T-helper 17 cell (primary cell): ENCODE measurements at places on chromosomes 7 and 10. TPM values are rescaled to one million over a fixed set of nuclear protein-coding genes. Genes with fewer than 3 reads are reported as not detected.

DNA sequence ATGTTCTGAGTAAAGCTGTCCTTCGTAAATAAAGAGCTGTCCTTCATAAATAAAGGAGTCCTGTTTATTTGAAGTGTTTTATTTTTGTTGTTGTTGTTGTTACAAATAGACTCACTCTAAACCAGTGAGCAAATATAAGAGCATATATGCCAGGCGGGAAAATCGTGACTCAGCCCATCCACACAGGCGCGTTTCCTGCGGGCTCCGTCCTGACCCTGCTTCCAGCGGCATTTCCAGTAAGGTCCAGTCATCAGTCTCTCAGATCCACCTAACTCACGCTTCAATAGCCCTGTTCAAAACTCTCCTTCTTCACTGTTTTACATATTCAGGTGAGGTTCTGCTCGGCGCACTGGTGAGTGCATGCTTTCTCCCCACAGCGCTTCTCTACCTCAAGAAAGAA is 277.2 kb upstream of the ADARB2 start:
- H3K36me3 ChIP-seq = peaks cover 2% of the 10 kb centered on the region
- H3K4me1 ChIP-seq = peaks cover 4% of the 10 kb centered on the region
- peaks cover 14% of the 10 kb centered on the region for H3K27me3 ChIP-seq

DNA sequence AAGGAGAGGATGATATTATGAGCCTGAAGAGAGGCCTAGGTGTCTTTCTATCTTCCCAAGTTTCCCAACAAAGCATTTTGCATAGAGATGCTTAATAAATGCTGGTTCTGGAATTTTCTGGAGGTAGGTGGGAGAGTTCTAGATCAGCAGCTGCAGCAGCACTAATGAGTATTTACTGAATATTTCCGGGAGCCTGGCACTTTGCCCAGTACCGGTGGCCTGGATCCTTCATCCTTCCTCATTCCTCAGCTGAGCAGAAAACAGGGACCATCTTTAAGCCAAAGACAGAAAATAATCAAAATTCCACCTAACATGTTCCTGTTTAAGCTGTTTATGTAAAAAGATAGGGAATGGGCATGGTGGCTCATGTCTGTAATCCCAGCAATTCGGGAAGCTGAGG is 813.2 kb upstream of the AUTS2 start:
- DNase-seq = no peak
- no peaks in the 10 kb centered on the region for H3K4me1 ChIP-seq
- no peak overlapping the region for H3K4me3 ChIP-seq
- no peak overlapping the region for H3K27ac ChIP-seq
- H3K27me3 ChIP-seq = no peaks in the 10 kb centered on the region

GRCh38 chr10:51302316-51302715 is 228.0 kb downstream of the PRKG1 start:
- H3K4me3 ChIP-seq = no peak overlapping the region
- H3K27me3 ChIP-seq = no peaks in the 10 kb centered on the region
- DNase-seq = no peak
- no peaks in the 10 kb centered on the region for H3K4me1 ChIP-seq

- no peak for DNase-seq
- H3K27ac ChIP-seq = no peak overlapping the region
- no peaks in the 10 kb centered on the region for H3K4me1 ChIP-seq
- no peak overlapping the region for H3K4me3 ChIP-seq
- peaks cover 34% of the 10 kb centered on the region for H3K27me3 ChIP-seq
Measured at GRCh38 chr10:10598297-10598696, 419.4 kb upstream of the CELF2 start.

Gene PIK3AP1
- 1.9 TPM for total RNA-seq

Gene ITPRID1
- total RNA-seq = not detected

Gene SRI
- 65.8 TPM for total RNA-seq
